ENCODE measurements at places on chromosomes 4 and X. TPM values are rescaled to one million over a fixed set of nuclear protein-coding genes. Genes with fewer than 3 reads are reported as not detected.

Gene SNCA
- total RNA-seq, result 7.8 TPM

DNA sequence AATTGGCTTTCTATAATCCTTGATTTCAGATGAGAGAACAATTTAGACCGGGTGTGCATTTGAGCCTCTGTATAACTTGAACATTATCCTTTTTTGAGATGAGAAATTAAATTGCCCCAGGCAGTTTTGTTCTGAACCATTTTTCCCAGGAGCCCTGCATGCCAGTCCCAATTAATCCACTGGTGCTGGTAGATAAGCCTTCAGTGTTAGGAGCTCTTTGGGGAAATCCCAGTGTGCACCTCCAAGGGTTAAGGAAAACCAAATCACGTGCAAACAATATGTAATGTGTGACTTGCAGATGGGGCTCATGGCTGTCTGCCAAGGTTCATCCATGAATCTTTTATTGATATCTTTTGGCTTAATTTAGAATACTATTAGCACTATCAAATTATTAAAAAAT is 43.2 kb downstream of the KIT start:
- DNase-seq, result no peak
- H3K27me3 ChIP-seq, result no peaks in the 10 kb centered on the region
- H3K36me3 ChIP-seq, result no peaks in the 10 kb centered on the region
- H3K27ac ChIP-seq, result no peak overlapping the region
- H3K4me3 ChIP-seq, result no peak overlapping the region

DNA sequence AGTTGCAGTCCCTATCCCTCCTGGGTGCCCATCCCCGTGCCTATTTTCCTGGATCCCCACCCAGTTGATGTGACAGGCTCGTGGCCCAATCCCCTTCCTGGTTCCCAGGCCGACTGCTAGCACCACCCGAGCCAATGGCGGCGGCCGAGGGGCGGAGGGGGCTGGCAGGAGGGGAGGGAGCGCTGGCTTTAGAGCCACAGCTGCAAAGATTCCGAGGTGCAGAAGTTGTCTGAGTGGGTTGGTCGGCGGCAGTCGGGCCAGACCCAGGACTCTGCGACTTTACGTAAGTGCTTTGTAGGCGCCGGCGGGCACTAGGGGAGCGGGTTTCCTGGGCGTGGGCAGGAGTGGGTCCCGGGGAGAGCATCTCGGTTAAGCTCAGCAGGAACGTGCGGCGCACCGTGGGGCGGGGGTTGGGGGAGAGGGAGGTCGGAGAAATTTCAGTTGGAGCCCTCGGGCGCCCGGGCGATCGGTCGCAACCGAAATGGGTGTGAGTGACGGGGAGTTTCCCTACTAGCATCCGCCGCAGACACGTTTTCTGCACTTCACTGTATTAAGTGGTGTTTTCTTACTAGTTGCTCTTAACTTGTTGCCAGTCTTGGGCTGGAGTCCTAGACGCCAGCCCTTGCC is at the start of gene PLS3:
Gene PLS3, plus strand, starts transcription at position 197 of the 627 bp plus-strand sequence. CDS start 49,077 bp downstream, outside the sequence.
- peak within 1 kb of the TSS; percentile 63 for H3K4me3 ChIP-seq
- H3K36me3 ChIP-seq, result no peaks in the 10 kb centered on the region
- no peaks in the 10 kb centered on the region for H3K27me3 ChIP-seq
- H3K27ac ChIP-seq, result peak within 1 kb of the TSS; percentile 89
- peak; percentile 83 for DNase-seq
- peaks cover 9% of the 10 kb centered on the region for H3K4me1 ChIP-seq

GRCh38 chr4:155818639-155819038 is 47.4 kb downstream of the ASIC5 start:
- no peak for DNase-seq
- H3K27ac ChIP-seq, result no peak overlapping the region
- no peak overlapping the region for H3K4me3 ChIP-seq
- no peaks in the 10 kb centered on the region for H3K27me3 ChIP-seq
- no peaks in the 10 kb centered on the region for H3K36me3 ChIP-seq

- H3K36me3 ChIP-seq, result peaks cover 3% of the 10 kb centered on the region
- H3K27me3 ChIP-seq, result no peaks in the 10 kb centered on the region
- peak overlapping the region; percentile 42 for H3K27ac ChIP-seq
- no peak overlapping the region for H3K4me3 ChIP-seq
These were observed 23.4 kb downstream of the IRF2 start for GRCh38 chr4:184450743-184451535.

Gene GPR50
- total RNA-seq, result not detected

- H3K4me3 ChIP-seq, result no peak overlapping the region
- no peak overlapping the region for H3K27ac ChIP-seq
- H3K27me3 ChIP-seq, result no peaks in the 10 kb centered on the region
- DNase-seq, result no peak
- no peaks in the 10 kb centered on the region for H3K36me3 ChIP-seq
- no peaks in the 10 kb centered on the region for H3K4me1 ChIP-seq
These were observed 431.2 kb downstream of the DMD start for GRCh38 chrX:32780109-32780508.

GRCh38 chrX:111382277-111382676 is 29.7 kb downstream of the DCX start:
- H3K4me3 ChIP-seq, result no peak overlapping the region
- H3K4me1 ChIP-seq, result no peaks in the 10 kb centered on the region
- no peak overlapping the region for H3K27ac ChIP-seq
- H3K36me3 ChIP-seq, result no peaks in the 10 kb centered on the region
- DNase-seq, result no peak

DNA sequence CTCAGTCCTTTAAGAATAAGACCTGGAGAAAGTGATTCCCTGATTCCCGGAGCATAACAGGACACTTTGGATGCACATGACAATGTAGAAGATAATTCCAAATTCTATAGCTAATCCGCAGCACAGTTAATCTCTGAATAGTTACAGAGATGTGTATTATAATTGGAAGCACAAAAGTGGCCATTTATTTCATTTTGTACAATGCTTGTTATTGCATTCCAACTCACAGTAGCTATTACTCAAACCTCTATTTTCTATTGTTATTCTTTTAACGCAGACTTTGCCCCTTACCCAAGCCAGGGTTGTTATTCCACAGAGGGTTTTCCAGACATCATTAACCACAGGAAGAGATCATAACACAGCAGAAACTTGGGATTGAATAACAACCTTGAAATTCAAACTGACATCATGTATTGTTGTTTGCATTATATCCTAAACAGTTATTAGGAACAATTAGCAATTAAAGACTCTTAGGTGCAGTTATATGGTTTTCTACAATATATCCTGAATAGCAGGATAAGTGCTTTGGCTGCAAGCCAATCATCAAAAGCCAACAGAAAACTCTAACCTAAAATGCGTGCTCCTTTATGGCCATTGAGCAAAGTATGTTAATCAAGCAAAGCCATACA is 984.0 kb upstream of the TENM3 start:
- H3K36me3 ChIP-seq, result no peaks in the 10 kb centered on the region
- no peak for DNase-seq
- H3K27me3 ChIP-seq, result no peaks in the 10 kb centered on the region
- H3K27ac ChIP-seq, result no peak overlapping the region
- no peaks in the 10 kb centered on the region for H3K4me1 ChIP-seq

Gene ZCCHC12
- total RNA-seq, result not detected

Gene IL2RG
- total RNA-seq, result 33.1 TPM

Gene MXRA5
- 7.0 TPM for total RNA-seq

GRCh38 chr4:66279084-66279483 is 608.8 kb upstream of the EPHA5 start:
- H3K4me3 ChIP-seq, result no peak overlapping the region
- H3K27me3 ChIP-seq, result no peaks in the 10 kb centered on the region
- no peaks in the 10 kb centered on the region for H3K4me1 ChIP-seq
- no peak for DNase-seq
- no peak overlapping the region for H3K27ac ChIP-seq

Gene EXOC1L
- total RNA-seq, result not detected

Gene KLF8
- total RNA-seq, result 17.7 TPM

Data from lower lobe of right lung (tissue), 2 donors.